GM12878 (cell line): ENCODE measurements at places on chromosomes 2 and 18. TPM values are rescaled to one million over a fixed set of nuclear protein-coding genes. Genes with fewer than 3 reads are reported as not detected.

TCF7L1 gene
- total RNA-seq, result 0.10 TPM in 1 of 2 replicates, not detected in the other

IHH gene
- not detected in 2 replicates for total RNA-seq

CPS1 gene
- total RNA-seq, result 0.77 and 1.0 TPM in 2 replicates

TNFRSF11A gene
- total RNA-seq, result 0.18 and 0.56 TPM in 2 replicates

ADRA2B gene
- 0.10 TPM in 1 of 2 replicates, not detected in the other for total RNA-seq

CWC22 gene
- total RNA-seq, result 20.4 and 22.1 TPM in 2 replicates

TBR1 gene
- total RNA-seq, result not detected in 2 replicates

MYO7B gene
- total RNA-seq, result 2.2 and 4.8 TPM in 2 replicates

MOGAT1 gene
- total RNA-seq, result not detected in 2 replicates

TUBA3E gene
- not detected in 2 replicates for total RNA-seq

ABCG5 gene
- total RNA-seq, result not detected in 2 replicates

CRYGC gene
- total RNA-seq, result not detected in 2 replicates

ASPRV1 gene
- total RNA-seq, result 0.53 and 0.59 TPM in 2 replicates

ASB18 gene
- total RNA-seq, result not detected in 2 replicates

CD226 gene
- total RNA-seq, result 56.2 and 60.3 TPM in 2 replicates

SAG gene
- total RNA-seq, result 0.69 TPM in 1 of 2 replicates, not detected in the other

REEP1 gene
- total RNA-seq, result 0.11 TPM in 1 of 2 replicates, not detected in the other
